GM23338 (cell line): ENCODE measurements at places on chromosomes 13 and 19.

DNA sequence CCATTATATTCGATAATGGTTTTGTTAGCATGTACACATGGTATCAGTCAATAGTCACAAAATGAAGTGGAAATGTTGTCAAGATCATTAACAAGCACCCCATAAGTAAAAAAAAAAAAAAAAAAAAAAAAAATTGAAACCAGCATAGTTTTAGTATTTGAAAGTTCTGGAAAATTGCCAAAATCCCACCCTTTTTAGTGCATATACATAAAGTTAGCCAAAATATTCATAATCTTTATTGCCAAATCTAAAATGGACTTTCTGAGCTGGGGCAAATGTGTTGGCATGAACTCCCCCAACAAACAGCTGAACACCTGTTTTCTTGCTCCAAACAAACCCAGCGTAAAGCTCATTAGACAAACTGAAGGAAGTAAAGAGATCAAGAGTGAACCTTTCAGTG is 73.9 kb downstream of the MZT1 start:
- H3K27ac ChIP-seq = no peak overlapping the region
- no peaks in the 10 kb centered on the region for H3K27me3 ChIP-seq
- H3K36me3 ChIP-seq = no peaks in the 10 kb centered on the region

- no peak for DNase-seq
- H3K27ac ChIP-seq = no peak overlapping the region
- H3K4me1 ChIP-seq = peaks cover 54% of the 10 kb centered on the region
- no peaks in the 10 kb centered on the region for H3K36me3 ChIP-seq
- H3K4me3 ChIP-seq = peak overlapping the region; percentile 46
These were observed 2.3 kb downstream of the SOX1 start for GRCh38 chr13:112069061-112069844.

GRCh38 chr13:100951016-100951415 is 276.4 kb upstream of the TMTC4 start:
- no peak overlapping the region for H3K27ac ChIP-seq
- H3K4me1 ChIP-seq = no peaks in the 10 kb centered on the region
- no peaks in the 10 kb centered on the region for H3K36me3 ChIP-seq
- DNase-seq = no peak

- peaks cover 17% of the 10 kb centered on the region for H3K4me1 ChIP-seq
- H3K36me3 ChIP-seq = peaks cover 30% of the 10 kb centered on the region
- no peaks in the 10 kb centered on the region for H3K27me3 ChIP-seq
These were observed 13.4 kb downstream of the CNMD start for GRCh38 chr13:52726258-52726657.

GRCh38 chr19:21202865-21203494 is 61.1 kb downstream of the ZNF431 start:
- no peak overlapping the region for H3K27ac ChIP-seq
- peak; percentile 92 for DNase-seq
- no peaks in the 10 kb centered on the region for H3K27me3 ChIP-seq
- H3K4me1 ChIP-seq = peaks cover 2% of the 10 kb centered on the region; the same call in 1 of the 2 replicates

- H3K27me3 ChIP-seq = peaks cover 37% of the 10 kb centered on the region
- peak; percentile 55 for DNase-seq
- H3K4me3 ChIP-seq = peak overlapping the region; percentile 65
- H3K4me1 ChIP-seq = peaks cover 24% of the 10 kb centered on the region
- H3K27ac ChIP-seq = no peak overlapping the region
These were observed 107.4 kb upstream of the DOCK9 start for GRCh38 chr13:99085139-99085807.

- H3K27ac ChIP-seq = no peak overlapping the region
- peak; percentile 44 for DNase-seq
- no peaks in the 10 kb centered on the region for H3K27me3 ChIP-seq
- H3K4me1 ChIP-seq = no peaks in the 10 kb centered on the region
These were observed 21.4 kb downstream of the ACER1 start for GRCh38 chr19:6312018-6312417.

GRCh38 chr13:39684531-39685137 is 29.2 kb downstream of the COG6 start:
- H3K27ac ChIP-seq = no peak overlapping the region
- no peaks in the 10 kb centered on the region for H3K4me1 ChIP-seq
- peak; percentile 72 for DNase-seq
- no peaks in the 10 kb centered on the region; the same call in 1 of the 2 replicates for H3K36me3 ChIP-seq
- H3K4me3 ChIP-seq = no peak overlapping the region

DNA sequence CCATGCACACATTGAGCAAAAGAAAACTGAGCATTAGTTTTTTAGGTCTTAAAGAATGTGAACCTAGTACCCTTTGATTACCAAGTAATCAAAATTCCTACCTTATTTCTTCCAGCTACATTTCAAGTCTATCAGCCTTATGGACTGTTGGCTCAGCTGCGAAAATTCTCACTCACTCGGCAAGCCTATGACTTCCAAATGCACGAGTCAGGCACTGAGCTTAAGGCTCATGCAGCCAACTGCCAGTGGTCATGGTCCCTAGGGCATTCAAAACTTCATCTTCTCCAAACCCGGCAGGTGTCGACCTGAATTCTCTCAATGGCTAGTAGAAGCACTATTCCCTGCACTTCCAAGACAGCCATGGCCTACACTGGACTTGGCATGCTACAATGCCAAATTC is 41.2 kb downstream of the RUBCNL start:
- H3K27me3 ChIP-seq = no peaks in the 10 kb centered on the region
- DNase-seq = no peak
- H3K36me3 ChIP-seq = no peaks in the 10 kb centered on the region
- no peak overlapping the region for H3K4me3 ChIP-seq

- H3K36me3 ChIP-seq = no peaks in the 10 kb centered on the region
- no peak overlapping the region for H3K27ac ChIP-seq
- no peaks in the 10 kb centered on the region for H3K27me3 ChIP-seq
- no peak for DNase-seq
These were observed 14.5 kb downstream of the SLC46A3 start for GRCh38 chr13:28704282-28704681.

- H3K27me3 ChIP-seq = no peaks in the 10 kb centered on the region
- H3K4me3 ChIP-seq = peak within 1 kb of the TSS; percentile 97
- H3K4me1 ChIP-seq = peaks cover 8% of the 10 kb centered on the region; the same call in 1 of the 2 replicates
- 0 out of 2 replicates have a peak within 1 kb of the TSS, but pooled peaks have one; percentile 63 for H3K27ac ChIP-seq
- peaks cover 24% of the 10 kb centered on the region for H3K36me3 ChIP-seq
These were observed at the start of gene KHSRP for GRCh38 chr19:6424195-6424938. TSS of gene KHSRP (minus strand) at chr19:6424811. CDS start at chr19:6424701, 110 bp downstream.

- H3K27me3 ChIP-seq = no peaks in the 10 kb centered on the region
- no peak overlapping the region for H3K27ac ChIP-seq
- H3K4me3 ChIP-seq = no peak overlapping the region
These were observed 5.2 kb upstream of the GRAMD1A start for GRCh38 chr19:34994643-34995541.

GRCh38 chr19:2274931-2275535 is 6.9 kb downstream of the PEAK3 start:
- H3K36me3 ChIP-seq = peaks cover 4% of the 10 kb centered on the region; the same call in 1 of the 2 replicates
- no peak overlapping the region for H3K4me3 ChIP-seq
- H3K4me1 ChIP-seq = peaks cover 18% of the 10 kb centered on the region
- H3K27ac ChIP-seq = 0 out of 2 replicates have a peak overlapping the region, but pooled peaks have one; percentile 39
- DNase-seq = peak; percentile 87

- H3K36me3 ChIP-seq = no peaks in the 10 kb centered on the region
- no peak overlapping the region for H3K4me3 ChIP-seq
- DNase-seq = no peak
- no peaks in the 10 kb centered on the region for H3K4me1 ChIP-seq
These were observed 8.9 kb downstream of the CEBPA start for GRCh38 chr19:33293255-33294057.

DNA sequence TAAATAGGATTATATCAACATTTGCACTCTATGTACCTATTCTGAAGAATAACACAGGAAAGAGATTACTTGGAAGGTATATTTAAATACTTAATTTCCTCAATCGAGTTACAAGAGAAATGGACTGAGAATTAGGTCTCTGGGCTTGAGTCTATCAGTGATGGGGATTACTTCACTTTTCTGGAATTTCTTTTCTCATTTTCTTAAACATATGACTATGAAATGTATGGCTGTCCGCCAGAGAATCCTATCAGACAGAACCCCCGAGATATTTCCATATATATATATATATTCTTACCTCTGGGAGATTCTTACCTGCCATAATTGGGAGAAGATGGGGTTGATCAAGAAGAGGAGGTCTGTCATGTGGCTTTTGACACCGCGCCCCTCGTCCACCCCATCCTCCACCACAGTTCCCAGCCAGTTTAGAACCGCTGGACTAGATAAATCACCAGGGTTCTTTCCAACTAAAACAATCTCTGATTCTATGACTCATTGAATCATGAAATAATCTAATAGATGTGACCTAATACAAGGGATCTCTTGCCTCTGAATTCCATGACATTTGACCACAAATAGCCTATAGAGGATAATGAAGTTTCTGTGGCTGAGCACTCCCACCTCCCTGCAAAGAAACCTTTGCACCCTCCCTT is 231.3 kb downstream of the TBC1D4 start:
- no peaks in the 10 kb centered on the region for H3K27me3 ChIP-seq
- DNase-seq = no peak
- no peaks in the 10 kb centered on the region for H3K4me1 ChIP-seq
- no peak overlapping the region for H3K27ac ChIP-seq
- H3K36me3 ChIP-seq = no peaks in the 10 kb centered on the region; the same call in 1 of the 2 replicates

GRCh38 chr13:40390401-40390916 is 276.0 kb downstream of the FOXO1 start:
- peaks cover 10% of the 10 kb centered on the region for H3K4me1 ChIP-seq
- H3K36me3 ChIP-seq = no peaks in the 10 kb centered on the region
- no peaks in the 10 kb centered on the region for H3K27me3 ChIP-seq

- H3K36me3 ChIP-seq = no peaks in the 10 kb centered on the region
- H3K4me3 ChIP-seq = no peak overlapping the region
- no peaks in the 10 kb centered on the region for H3K4me1 ChIP-seq
- no peak for DNase-seq
- no peaks in the 10 kb centered on the region for H3K27me3 ChIP-seq
These were observed 91.5 kb upstream of the MCF2L start for GRCh38 chr13:112877539-112877938.

DNA sequence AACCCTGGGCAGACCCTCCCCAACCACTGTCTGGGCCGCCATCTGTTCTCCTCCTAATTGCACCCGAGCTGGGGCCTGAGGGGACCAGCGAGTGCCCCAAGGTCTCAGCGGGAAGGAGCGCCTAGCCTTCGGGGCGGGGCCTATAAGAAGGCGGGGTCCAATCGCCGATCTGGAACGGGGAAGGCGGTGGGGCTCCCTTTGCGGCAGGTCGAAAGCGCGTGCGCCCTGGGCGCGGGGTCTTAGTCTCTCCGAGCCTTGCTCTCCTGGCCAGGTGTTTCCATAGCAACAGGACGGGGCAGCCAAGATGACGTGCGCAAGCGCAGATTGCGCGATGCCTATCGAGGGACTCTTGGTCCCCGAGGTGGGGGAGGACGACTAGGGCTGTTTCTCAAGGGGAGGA is 2.8 kb downstream of the MAST1 start:
- peak; percentile 100 for DNase-seq
- H3K4me1 ChIP-seq = peaks cover 19% of the 10 kb centered on the region
- peak overlapping the region; percentile 54 for H3K4me3 ChIP-seq
- H3K36me3 ChIP-seq = no peaks in the 10 kb centered on the region

- H3K4me3 ChIP-seq = no peak overlapping the region
- no peaks in the 10 kb centered on the region for H3K36me3 ChIP-seq
- H3K4me1 ChIP-seq = no peaks in the 10 kb centered on the region
- no peak overlapping the region for H3K27ac ChIP-seq
- no peaks in the 10 kb centered on the region for H3K27me3 ChIP-seq
These were observed 87.8 kb upstream of the RFC3 start for GRCh38 chr13:33730147-33730546.

- H3K4me3 ChIP-seq = no peak overlapping the region
- H3K27me3 ChIP-seq = no peaks in the 10 kb centered on the region
- no peak for DNase-seq
- no peaks in the 10 kb centered on the region for H3K36me3 ChIP-seq
- no peak overlapping the region for H3K27ac ChIP-seq
These were observed 70.1 kb downstream of the MLLT1 start for GRCh38 chr19:6209680-6210079.

DNA sequence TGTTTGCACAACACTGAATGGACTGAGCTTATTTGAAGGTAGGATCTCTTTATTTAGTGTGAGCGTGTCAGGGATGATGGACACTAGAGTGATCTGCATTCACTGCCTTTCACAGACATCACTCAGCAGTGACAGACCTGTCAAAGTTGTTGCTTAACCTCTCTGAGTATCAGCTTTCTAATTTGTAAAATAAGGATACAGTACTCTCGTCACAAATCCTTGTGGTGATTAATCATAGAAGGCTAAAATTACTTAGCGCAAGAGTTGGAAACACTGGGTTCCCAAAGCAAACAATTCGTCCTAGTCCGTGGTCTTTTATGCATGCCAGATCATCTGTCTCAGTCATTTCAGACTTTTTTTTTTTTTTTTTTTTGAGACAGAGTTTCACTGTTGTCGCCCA is 16.6 kb downstream of the CARD8 start:
- no peaks in the 10 kb centered on the region for H3K36me3 ChIP-seq
- H3K27ac ChIP-seq = no peak overlapping the region
- DNase-seq = no peak
- H3K4me1 ChIP-seq = no peaks in the 10 kb centered on the region
- H3K27me3 ChIP-seq = no peaks in the 10 kb centered on the region

DNA sequence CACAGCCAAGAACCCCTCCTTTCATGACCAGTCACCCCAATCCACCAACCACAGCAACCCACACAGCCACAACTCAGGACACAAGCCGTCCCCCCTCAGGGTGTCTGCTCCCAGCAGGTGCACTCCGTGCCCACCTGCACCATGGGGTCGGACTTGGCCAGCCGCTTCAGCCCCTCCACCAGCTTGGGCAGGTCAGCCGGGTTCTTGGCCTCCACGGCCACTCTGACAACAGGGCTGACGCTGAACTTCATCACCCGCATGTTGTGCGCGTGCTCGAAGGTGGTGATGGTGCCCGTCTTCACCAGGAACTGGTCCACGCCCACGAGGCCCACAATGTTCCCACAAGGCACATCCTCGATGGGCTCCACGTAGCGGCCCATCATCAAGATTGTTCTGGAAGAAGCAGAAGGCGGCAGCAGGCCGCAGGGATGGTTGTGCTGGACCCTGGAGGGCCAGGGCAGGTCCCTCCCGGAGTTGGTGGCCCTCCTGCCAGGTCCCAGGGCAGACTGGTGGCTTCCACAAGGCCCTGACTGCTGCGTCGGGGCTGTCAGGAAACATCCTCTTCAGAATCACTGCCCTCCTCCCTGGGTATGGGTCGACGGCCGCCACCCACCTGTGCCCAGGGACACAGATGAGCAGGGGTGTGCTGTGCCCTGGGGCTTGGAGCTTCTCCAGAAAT is 5.5 kb downstream of the EEF2 start:
- H3K4me1 ChIP-seq = peaks cover 9% of the 10 kb centered on the region; the same call in 1 of the 2 replicates
- no peak overlapping the region for H3K4me3 ChIP-seq
- peaks cover 83% of the 10 kb centered on the region for H3K36me3 ChIP-seq
- no peak overlapping the region; the same call in 1 of the 2 replicates for H3K27ac ChIP-seq
- no peak for DNase-seq
